H7 (cell line): ENCODE measurements at places on chromosomes 2 and 18. TPM values are rescaled to one million over a fixed set of nuclear protein-coding genes. Genes with fewer than 3 reads are reported as not detected.

- no peak for DNase-seq
These were observed 1293.7 kb upstream of the FAM98A start for GRCh38 chr2:34892766-34893165.

- DNase-seq = no peak
These were observed 87.8 kb upstream of the BCL2L11 start for GRCh38 chr2:111032721-111033429.

GRCh38 chr2:102057502-102058292 is 65.9 kb downstream of the IL1R2 start:
- no peak for DNase-seq

DNA sequence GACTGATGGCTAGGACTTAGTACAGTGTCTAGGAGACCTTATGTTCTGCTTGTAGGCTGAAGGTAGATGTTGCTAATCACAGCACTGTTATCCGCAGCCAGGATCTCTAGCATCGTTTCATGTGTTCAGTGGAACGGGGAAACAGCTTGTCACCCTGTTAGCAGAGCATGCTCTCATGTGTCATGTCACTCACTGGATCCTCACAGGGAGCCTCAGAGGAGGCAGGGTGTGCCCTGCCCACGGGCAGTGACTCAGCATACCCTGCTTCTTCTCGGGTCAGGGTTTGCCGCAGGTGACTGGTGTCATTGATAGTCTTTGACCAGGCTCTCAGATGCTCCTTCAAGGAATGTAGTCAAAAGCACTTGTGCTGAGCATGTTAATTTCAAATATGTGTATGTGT is 44.4 kb downstream of the RPIA start:
- DNase-seq = no peak

DNA sequence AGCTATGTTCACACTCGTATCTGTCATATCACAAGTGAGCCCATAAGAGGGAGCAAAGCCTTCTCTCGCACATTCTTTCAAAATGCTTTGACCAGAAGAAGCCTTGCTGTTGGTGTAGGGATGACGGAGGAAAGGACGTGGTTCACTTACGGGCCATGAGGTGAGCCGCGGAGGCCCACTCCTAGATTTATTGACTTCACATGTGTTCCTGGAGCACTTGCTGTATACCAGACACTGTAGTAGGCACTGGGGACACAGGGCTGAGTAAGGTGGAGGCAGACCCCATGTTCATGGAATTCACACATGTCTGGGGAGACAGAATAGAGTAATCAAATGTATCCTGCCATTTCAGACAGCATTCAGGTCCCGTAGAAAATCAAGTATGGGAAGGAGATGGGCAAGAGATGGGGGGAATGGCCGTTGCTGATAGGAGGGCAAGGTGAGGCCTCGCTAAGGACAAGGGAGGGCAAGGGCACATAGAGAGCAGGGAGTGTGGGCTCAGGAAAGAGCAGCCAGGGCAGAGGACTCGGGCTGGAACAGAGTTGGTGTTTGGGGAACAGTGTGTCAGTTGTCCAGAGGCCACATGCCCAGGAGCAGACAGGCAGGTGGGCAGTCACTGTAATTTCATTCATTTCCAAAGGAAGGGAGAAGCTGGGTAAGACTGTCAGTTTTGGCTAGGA is 182.2 kb downstream of the LDLRAD4 start:
- DNase-seq = no peak

- no peak for DNase-seq
These were observed 29.5 kb downstream of the TTC32 start for GRCh38 chr2:19872302-19872701.

DNA sequence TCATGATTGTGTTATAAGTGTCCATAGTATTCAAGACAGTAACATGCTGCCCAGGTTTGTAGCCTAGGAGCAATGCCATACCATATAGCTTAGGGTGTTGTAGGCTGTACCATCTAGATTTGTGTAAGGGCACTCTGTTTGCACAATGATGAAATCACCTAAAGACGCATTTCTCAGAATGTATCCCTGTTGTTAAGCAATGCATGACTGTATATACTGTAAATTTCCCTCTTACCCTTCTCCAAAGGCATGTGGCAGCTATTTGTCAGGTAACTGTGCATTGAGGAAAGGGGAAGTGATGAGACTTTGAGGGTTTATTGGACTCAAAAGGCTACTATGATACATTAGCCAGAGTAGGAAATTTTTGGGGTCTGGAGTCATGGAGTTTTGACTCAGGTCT is 180.8 kb downstream of the VAPA start:
- DNase-seq = no peak

GRCh38 chr2:238854699-238855229 is 6.9 kb downstream of the TWIST2 start:
- DNase-seq = peak; percentile 18

DNA sequence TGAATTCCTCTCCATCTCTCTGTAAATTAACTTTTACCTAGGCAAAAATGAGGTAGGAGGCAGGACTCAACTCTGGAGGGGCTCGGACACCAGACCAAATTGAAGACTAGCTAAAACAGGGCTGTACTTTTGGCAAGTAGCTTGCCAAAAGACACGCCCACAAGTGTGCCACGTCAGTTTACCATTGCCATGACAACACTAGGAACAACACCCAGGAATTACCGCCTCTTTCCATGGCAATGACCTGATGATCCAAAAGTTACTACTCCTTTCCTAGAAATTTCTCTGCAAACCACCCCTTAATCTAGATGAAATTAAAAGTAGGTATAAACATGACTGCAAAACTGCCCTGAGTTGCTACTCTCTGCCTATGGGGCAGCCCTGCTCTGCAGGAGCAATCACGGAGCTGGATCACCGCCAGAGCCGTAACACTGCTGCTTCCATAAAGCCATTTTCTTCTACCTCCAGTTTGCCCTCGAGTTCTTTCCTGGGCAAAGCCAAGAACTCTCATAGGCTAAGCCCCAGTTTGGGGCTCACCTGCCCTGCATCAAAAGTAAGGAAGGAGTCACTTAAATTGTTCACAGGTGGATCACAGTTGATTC is 66.0 kb upstream of the FAM136A start:
- DNase-seq = peak; percentile 35

GRCh38 chr2:234306426-234307173 is 190.3 kb downstream of the ARL4C start:
- DNase-seq = no peak

DNA sequence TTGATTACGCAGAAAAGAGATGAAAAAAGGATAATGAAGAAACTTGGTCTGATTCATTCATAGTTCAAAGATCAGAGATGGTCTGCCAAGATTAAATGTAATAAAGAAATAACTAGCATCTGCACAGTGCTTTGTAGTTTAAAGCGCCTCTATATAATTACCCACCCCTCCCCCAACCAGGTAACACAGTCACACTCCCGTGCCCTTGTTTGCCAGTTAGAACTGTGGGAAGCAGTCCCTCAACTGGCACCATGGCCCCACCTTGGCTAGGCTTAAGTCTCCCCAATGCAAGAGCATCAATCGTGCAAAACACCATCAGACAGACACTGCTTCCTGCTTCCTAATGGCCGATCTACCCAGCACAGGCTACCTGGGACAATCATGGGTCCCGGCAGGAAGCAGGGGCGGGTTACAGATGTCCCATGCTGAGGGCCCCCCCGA is 11.6 kb downstream of the ADCY3 start:
- no peak for DNase-seq

- DNase-seq = no peak
These were observed 94.3 kb upstream of the TMEM18 start for GRCh38 chr2:771538-771937.

- no peak for DNase-seq
These were observed 1134.1 kb upstream of the DDX18 start for GRCh38 chr2:116680256-116680936.

GRCh38 chr2:160411167-160411566 is 82.4 kb downstream of the RBMS1 start:
- DNase-seq = no peak

GRCh38 chr2:48328942-48329723 is 200.8 kb upstream of the STON1 start:
- DNase-seq = no peak

The DCDC2C gene
- total RNA-seq = not detected in 2 replicates

The PIGN gene
- total RNA-seq = 16.2 and 16.4 TPM in 2 replicates

The SNTG2 gene
- 1.5 and 2.1 TPM in 2 replicates for total RNA-seq

The SCN3A gene
- total RNA-seq = not detected in 2 replicates

The TANC1 gene
- 7.0 and 8.4 TPM in 2 replicates for total RNA-seq

The ESPNL gene
- total RNA-seq = 0.81 and 1.5 TPM in 2 replicates

The MC2R gene
- not detected in 2 replicates for total RNA-seq

The SIGLEC15 gene
- total RNA-seq = not detected in 2 replicates

The MARCHF4 gene
- total RNA-seq = 0.38 and 0.55 TPM in 2 replicates

The GPR155 gene
- 0.26 and 0.42 TPM in 2 replicates for total RNA-seq

The ERCC3 gene
- total RNA-seq = 38.1 and 38.4 TPM in 2 replicates
